Stromal cell of bone marrow (primary cell): ENCODE measurements at places on chromosomes 6 and 20.
A peak's percentile ranks its signal among the peaks of the same experiment; 100 is the strongest.

DNA sequence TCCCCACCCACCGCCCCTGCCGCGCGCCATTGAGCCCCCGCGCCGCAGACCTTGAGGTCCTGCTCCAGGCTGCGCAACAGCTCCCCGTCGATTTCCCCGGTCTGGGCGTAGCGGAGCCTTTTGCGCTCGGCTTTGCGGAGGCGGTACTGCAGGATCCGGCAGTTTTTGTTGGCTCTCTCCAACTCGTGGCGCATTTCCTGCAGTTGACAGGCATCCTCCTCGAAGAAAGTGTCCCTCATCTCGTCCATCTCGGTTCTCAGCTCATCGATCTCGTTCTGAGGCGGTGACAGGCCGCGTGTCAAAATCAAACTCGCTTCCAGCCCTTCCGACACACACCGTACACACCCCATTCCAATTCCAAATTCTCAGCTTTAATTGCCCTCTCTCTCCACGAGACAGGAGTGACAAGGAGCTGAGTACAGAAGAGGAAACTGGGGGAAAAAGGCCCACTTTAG lies 4.3 kb downstream of the MTCL3 start:
- DNase-seq: peak; percentile 23

DNA sequence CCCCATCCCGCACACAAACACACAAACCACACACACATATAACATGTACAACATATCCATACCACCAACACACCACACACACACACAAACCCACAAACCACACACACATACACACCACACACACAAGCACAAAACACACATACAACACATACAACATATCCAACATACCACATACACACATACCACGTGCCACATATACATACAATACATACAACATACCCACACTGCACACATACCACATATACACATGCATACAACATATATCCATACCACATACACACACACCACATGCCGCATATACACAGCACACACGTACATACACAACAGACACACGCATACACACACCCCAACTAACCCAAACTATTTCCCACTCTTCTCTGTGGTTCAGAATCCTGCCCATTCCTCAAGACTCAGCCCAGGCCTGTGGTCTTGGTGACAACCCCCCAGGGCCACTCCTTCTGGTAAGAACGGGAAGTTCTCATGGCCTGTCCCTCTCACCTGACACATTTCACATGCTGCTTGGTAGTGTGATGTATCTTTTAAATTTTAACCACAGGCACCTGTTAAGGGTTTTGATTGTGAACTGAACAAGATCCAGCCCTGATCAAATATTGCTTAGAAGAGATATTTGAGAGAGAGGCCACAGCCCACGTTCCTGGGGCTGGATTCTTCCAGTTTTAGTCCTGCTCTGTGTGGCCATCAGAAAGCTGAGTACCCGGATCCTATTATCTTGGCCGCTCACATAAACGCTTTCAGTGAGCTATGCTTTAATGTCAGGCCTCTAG lies 55.9 kb upstream of the KCNK16 start:
- DNase-seq: no peak

DNA sequence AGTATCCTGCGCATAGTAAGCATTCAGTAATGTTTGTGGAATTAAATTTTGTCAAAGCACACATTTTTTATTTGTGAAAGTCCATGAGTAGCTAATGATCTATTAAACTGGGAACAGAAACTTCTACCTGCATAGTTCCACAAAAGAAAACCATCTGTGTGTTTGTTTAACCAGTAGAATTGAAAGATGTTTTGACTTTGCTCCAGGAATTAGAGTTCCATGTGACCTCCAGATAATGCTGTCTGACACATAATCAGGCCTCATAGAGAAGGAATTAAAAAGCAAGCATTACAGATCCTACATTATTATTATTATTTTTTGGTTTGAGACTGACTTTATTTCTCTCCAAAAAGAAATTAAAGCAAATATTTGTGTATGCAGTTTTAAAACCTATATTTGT lies 126.5 kb downstream of the PACRG start:
- no peak for DNase-seq

DNA sequence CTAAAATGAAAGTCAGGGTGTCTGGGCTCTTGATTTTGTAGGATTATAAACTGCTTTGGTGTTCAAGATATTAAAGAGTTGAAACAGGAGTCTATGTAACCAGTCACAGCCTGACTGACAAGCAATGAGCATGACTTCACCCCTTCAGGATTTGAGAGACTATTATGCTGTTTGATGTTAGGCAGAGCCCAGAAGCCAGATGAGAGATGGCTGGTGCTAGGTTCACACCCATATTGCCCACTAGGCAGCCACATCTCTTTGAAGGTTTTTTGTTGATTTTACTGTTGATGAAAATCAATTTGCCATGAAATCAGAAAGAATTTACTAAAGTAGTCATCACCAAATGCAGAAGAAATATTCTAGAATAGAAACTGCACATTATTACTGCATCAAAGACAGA lies 243.6 kb downstream of the KHDRBS2 start:
- no peak for DNase-seq

DNA sequence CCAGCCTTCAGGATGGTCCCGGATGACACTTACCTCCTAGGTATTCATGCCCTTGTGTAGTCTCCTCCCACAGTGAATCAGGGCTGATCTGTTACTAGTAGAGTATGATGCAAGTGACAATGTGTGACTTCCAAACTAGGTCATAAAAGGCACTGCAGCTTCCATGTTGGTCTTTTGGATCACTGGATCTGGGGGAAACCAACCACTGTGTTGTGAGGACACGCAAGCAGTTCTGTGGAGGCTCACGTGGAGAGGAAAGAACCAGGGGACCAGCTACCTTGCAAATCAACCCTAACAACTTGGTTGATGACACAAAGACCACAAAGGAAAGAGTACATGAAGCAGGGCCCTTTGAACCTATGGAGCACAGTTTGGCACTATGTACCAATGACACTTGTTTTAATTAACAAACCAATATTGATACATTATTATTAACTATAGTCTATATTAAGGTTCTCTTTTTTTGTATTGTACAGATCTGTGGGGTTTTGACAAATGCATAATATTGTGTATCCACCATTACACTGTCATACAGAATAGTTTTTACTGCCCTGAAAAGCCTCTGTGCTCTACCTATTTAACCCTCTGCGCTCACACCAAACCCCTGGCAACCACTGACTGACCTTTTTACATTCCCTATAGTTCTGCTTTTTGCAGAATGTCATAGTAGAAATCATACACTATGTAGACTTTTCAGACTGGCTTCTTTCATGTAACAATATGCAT lies 16.3 kb upstream of the SDCBP2 start:
- no peak for DNase-seq

DNA sequence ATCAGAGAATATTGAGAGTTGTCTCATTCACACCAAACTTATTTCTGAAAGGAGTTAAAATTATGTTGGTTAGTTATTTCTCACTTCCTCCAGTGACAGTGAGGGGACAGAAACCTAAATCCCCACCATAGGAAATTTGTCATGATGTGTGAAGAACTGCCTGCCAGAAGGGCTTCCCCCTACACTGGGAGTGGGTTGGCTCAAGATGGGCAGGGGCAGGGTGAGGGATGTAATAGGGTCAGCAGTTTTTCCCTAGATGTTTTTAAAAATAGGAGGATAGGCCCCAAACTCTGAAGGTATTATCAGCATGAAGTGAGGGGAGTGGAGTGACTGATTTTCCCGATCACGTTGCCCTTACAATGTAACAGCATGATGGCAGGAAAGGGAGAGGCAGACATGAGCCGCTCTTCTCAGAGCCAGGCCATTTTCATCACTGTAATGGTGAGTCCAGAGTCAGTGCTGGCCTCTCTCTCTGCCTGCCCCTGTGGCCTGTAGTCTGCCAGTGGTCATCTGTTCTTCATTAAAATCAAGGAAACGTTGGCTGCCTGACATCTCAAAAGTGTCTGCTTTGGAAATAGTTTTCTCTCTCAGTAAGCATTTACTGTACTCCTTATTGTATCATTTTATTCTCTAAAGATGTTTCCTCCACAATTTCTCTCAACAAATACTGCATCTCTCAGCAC lies 59.8 kb upstream of the SYNJ2 start:
- peak; percentile 76 for DNase-seq

DNA sequence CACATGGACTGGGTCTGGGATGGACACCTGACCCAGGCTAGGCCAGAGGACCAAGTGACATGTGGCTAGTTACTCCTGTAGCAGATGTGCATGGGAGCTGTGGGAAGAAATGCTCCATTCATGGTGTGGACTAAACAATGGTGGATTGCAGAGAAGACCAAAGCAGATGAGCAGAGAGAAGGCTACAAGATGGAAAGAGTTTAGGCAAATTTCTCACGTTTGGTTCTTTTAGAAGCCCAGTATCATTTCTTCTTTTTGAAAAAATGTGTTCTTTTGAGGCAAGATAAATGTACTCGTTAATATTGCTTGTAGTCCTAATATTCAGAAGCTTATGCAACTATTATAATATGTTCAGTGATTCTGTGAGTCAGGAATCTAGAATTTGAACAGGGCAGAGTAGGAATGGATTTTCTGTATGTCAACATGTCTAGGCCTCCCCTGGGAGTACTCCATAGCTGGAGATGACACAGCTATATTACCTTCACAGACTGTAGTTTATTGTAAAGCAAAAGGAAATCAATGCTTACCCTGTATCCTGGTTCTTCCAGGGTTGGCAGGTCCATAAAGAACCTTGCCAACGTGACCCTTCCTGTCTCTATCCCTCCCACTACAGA lies 2.3 kb upstream of the BTN2A1 start:
- no peak for DNase-seq

GRCh38 chr20:41344477-41344876 lies 3.9 kb downstream of the LPIN3 start:
- no peak for DNase-seq

DNA sequence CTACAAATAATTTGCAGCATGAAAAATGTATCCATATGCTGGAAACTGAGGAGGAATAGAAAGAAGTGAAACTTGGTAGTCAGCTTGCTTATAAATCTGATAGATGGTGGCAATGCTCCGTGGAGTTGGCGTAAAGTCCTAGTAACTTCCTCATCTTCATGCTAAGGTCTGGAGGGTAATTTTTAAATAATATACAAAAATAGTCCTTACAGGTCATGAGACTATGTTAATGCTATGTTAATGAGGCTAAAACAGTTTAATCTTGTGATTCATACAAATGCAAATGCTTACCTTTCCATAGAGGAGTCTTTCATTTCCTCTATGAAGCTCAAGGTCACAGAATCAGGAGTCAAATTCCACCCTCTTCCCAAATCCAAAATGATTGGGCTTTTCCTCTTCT lies 9.4 kb upstream of the CRIP3 start:
- DNase-seq: no peak

GRCh38 chr6:143958839-143959399 lies 49.1 kb downstream of the PLAGL1 start:
- no peak for DNase-seq

GRCh38 chr6:680666-681340 lies 12.1 kb downstream of the EXOC2 start:
- no peak for DNase-seq

DNA sequence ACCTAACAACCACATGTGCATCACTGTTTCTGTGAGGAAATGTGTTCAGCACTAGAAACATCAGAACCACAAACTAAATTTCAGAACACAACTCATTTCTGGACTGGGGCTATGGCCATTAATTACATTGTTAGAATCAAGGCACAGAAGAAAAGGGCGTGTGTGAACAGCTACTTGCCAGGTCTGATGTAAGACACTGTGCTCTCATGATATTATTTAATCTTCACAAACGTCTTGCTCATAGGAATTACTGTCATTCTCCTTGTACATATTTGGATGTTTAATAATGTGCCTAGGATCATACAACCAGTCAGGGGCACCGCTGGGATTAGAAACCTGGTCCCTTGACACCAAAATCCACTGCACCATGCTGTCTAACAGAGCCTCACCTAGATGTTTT lies 14.8 kb downstream of the ADGRF1 start:
- DNase-seq: no peak

DNA sequence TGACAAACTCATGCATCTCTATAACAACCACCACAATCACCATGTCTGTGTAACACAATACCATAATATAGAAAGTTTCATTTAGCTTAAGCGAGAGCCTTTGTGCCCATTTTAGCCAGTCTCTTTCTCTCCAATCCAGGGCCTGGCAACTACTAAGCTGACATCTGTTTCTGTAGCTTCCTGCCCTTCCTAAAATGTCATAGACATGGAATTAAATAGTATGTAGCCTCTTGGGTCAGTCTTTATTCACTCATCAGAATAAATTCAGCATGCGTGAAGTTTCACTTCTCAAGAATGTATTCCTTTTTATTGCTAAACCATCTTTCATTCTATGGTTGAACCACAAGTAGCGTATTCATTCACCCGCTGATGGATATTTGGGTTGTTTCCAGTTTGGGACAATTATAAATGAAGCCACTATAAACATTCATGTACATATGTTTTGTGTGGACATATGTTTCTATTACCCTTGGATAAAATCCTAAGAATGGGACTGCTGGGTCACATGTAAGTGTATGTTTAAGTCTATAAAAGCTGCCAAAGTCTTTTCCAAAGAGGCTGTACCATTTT lies 1.7 kb upstream of the TREM2 start:
- DNase-seq: no peak

- peak; percentile 13 for DNase-seq
Observed at GRCh38 chr20:1669304-1669703, 11.7 kb upstream of the SIRPG start.

DNA sequence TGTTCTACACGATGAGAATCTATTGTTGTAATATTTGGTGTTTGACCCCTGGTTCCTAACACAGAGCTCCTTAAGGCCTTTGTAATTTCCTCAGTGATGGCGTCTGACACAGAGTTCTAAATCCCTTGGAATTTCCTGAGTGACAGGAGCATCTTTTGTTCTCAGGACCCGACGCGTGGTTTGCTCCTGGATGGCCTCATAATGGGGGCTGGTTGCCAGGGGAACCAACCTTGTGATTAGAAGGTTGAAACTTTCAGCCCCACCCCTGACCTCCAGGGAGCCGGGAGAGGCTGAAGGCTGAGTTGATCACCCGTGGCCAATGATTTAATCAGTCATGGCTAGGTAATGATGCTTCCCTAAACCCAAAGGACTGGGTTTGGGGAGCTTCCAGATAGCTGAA lies 20.5 kb upstream of the ZNF133 start:
- no peak for DNase-seq

- no peak for DNase-seq
Observed at GRCh38 chr6:43076464-43077332, 584 bp downstream of the PTK7 start.
